ENCODE measurements at places on chromosomes 3 and 15.

DNA sequence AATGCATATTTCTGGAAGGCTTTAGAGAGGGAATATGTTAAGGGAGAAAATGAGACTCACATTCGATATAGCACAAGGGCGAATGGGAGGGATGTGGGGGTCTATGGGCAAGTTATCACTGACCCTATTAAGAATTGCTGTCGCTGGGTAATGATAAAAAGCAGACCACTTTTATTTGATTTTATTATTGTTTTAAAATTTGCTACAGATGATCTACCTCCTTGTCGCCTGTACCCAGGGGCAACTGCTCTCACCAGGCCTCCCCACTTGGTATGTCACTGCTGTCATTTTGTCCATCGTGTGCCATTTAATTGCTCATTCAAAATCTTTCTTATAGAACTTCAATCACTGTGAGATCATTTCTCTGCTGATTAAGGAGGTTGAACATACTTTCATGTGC lies 153.8 kb downstream of the OPA1 start:
- DNase-seq: no peak

DNA sequence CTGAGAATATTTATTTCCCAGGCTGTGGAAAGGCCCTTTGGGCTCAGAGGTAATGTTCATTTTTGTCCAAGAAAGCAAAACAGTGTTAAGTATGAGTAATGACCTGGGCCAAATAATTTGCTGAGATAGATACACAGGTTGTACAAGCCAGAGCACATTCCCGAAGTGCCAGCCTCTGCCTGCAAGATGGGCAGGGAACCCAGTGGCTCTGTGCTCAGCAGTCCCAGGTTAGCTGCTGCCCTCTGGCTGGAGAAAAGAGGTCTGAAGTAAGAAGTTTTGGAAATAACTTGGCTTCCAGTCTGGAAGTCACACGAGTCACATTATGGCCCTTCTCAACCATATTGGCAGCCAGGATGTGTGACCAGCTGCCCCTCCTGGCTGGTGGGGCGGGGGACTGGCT lies 20.2 kb downstream of the MYZAP start:
- no peak for DNase-seq

DNA sequence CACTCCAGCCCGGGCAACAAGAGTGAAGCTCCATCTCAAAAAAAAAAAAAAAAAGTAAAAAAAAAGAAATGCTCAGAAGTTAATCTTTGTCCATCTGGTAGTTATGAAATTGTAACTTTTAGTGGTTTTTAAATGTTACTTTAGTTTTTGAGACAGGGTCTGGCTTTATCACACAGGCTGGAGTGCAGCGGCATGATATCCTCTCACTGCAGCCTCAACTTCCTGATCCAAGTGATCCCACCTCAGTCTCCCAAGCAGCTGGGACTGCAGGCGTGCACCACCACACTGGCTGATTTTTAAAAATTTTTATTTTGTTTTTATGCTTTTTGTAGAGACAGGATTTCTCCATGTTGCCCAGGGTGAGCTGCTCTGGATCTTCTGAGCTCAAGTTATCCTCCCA lies 1.3 kb downstream of the RNU5B-1 start:
- DNase-seq: no peak

- DNase-seq: no peak
These were observed 34.7 kb downstream of the OXNAD1 start for GRCh38 chr3:16299746-16300145.

DNA sequence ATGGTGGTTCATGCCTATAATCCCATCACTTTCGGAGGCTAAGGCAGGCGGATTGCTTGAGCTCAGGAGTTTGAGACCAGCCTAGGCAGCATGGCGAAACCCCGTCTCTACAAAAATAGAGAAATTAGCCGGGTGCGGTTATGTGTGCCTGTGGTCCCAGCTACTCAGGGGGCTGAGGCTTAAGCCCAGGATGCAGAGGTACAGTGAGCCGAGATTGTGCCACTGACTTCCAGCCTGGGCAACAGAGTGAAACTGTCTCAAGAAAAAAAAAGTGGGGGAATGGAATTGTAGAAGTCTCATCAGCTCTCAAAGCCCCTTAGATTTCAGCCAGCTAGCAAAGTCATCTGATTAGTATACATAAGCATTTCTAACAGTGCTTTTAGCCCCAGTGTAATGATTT lies 33.2 kb downstream of the TIPARP start:
- DNase-seq: no peak

GRCh38 chr3:50450209-50450921 lies 53.1 kb downstream of the CACNA2D2 start:
- no peak for DNase-seq

DNA sequence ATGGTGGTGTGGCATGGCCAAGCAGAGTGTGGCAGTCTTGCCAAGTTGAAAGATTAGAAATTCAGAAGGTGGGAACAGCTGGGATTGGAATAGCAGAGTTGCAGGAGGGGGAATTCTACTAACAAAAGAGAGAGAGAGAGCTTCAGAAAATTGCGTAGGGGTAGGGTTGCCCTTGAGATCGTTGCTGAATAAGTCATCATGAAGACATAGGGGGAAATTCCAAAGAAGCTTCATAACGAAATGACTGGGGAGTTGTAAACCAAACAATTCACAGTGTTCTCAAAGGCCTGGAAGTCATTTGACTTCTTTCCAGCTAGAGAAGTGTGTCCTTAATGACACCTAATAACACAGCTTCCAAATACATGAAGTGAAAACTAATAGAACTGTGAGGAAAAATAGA lies 26.3 kb upstream of the TIPARP start:
- no peak for DNase-seq

DNA sequence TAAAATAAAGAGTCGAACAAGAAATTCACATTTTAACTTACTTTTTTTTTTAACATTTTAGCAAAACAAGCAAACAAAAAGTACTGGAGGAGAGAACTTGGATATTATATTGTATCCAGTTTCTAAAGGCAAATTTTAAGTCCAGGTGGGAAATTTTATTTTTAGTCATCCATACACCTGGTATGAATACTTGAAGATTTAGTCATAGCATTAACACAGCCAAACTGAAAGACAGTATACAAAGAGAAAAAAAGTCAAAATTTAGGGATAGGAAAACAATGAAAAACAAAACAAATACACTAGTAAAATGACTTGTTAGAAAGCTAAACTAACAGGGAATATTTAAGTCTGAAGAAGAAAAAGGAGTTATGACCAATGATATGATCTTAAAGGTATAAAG lies 69.1 kb downstream of the PROS1 start:
- no peak for DNase-seq

- peak; percentile 41 for DNase-seq
These were observed 77.1 kb downstream of the WDR76 start for GRCh38 chr15:43903864-43904290.

- DNase-seq: no peak
These were observed 151.0 kb downstream of the OXSM start for GRCh38 chr3:25940935-25941334.

DNA sequence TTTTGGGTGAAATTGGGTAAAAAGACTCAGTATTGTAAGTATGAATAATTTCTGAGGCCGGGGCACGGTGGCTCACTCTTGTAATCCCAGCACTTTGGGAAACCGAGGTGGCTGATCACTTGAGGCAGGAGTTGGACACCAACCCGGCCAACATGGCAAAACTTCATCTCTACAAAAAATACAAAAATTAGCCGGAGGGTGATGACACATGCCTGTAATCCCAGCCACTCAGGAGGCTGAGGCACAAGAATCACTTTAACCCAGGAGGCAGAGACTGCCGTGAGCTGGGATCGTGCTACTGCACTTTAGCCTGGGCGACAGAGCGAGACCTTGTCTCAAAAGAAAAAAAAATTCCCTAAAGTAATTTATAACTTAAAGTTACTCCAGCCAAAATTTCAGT lies 162.2 kb downstream of the APBA2 start:
- DNase-seq: no peak

- DNase-seq: no peak
These were observed 144.0 kb upstream of the IQSEC1 start for GRCh38 chr3:13217253-13217652.

DNA sequence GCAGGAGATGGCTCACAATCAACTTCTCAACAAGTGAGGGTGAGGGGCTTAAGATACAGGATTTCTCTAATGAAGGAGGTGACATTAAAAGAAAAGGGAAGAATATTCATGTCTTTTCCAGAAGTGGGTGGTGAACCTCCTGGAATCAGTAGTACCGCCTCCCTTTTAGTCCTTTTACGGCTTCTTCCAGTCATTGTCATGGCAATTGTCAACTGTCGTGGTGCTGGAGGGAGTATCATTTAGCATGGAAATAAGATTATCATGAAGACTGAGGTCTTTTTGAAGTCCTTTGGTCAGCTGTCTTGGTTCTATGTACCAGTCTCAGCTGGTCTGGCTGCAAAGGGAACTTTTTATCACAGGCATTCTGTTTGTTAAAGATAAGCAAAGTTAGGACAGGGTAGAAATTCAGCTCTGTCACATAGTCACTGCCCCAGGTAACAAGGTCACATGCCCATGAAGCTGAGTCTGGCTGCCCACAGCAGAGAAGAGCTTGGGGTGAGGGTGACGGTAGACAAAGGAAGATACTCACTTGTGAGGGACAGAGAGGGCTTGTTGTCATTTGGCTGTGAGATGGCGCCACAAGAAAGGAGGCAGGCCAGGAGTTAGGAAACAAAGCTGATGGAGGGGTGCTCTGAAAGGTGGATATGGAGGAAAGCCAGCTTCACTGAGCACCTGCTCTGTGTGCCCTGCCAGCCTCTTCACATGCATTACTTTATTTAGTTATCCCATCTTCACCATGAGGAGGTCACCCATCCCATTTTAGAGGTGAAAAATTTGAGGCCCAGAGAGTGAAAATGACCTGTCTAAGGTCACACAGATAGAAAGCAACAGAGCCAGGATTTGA lies 228.2 kb upstream of the TRIM42 start:
- DNase-seq: no peak

DNA sequence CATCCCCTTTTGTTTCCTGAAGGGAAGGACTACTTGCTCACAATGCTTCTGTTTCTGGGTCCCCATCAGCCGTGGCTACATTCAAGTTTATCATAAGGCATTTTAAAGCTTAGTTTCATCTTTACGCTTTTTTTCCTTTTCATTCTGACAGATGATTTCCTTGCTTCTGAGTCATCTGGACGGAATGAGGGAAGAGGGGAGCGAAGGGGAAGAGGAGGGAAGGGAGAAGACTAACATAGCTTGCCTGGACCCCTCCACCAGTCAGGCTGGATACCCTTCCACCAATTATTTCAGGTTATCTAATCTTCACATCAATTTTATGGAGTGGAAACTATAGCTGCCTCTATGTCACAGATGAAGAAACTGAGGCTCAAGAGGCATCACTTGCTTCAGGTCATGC lies 27.6 kb downstream of the FAM3D start:
- no peak for DNase-seq

DNA sequence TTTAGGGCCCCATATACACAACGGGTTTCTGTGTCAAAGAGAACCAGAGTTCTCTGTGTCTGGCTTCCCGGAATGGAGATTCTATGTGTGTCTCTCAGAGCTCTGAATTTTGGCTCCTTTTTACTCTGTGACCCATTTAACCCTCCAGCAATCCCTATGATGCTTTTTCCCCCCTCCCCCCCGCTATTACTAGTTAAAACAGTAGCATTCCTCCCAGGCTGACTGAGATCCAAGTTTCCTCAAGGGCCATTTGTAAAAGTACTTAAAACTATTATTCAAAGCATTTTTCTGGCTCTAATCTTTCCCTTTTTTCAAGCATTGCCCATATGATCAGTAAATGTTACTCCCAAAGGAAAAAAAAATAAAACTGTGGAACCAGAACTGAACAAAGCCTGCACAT lies 6.6 kb upstream of the STAC start:
- DNase-seq: no peak

DNA sequence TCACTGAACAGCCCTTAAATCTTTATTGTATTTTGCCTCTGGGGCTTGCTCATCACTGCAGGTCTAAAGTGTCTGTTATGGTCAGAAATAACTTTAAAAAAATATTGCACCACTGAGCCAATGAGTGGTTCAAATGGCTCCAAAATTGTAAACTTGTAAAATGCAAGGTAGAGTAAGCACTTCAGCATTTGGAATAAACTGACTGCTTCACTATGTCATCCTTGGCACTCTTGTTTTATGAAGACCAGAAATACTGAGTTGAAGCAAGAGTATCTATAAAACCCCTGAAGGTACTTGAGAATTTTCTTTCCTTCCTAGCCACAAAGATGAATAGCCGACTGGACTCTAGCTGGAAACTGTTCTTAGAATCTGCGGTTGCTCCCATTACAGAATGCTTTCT lies 390.3 kb upstream of the DPH6 start:
- DNase-seq: no peak

DNA sequence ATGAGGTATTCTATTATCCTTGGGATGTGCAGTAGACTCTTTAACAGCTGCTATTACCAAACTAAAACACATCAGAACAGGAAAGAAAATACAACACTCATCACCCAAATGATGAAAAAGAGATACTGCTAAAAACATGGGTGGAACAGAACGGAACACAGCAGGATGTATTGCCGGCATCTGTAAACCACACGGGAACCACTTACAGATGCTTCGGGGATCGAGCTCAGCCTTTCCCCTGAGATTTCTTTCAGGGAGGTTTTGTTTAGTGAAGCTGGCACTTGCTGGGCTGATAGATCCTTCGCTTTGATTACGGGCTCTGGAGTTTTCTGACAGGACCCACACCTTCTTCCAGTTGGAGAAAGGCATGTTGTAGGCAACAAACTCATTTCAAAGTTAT lies 182.3 kb upstream of the FAM3D start:
- no peak for DNase-seq

- no peak for DNase-seq
These were observed 66.5 kb upstream of the CDAN1 start for GRCh38 chr15:42803436-42803835.

- DNase-seq: no peak
These were observed 74.4 kb downstream of the STRIT1 start for GRCh38 chr3:155219106-155219505.

DNA sequence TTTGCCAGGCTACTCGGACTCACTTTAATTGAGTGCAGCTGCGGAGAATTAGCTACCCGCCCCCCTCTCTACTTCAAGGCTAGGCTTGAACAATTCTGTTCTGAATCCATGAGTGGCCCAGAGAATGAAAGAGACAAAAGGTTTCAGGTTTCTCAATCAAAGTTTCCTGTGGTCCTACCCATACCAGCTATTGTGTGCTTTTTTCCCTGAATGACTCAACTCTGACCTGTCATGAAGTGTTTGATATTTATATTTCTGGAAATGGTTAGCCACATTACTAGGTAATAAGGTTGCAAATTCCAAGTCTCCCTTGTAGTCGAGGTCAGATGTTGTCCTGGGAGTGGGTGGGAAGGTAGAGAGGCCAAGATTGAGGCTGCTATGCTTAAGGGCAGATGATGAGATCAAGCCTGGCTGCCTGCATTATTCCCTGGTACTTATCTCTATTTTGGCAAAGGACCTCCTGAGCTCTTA lies 392.7 kb upstream of the TBL1XR1 start:
- DNase-seq: peak; percentile 50

GRCh38 chr15:40823572-40824343 lies 4.8 kb downstream of the PPP1R14D start:
- DNase-seq: no peak

DNA sequence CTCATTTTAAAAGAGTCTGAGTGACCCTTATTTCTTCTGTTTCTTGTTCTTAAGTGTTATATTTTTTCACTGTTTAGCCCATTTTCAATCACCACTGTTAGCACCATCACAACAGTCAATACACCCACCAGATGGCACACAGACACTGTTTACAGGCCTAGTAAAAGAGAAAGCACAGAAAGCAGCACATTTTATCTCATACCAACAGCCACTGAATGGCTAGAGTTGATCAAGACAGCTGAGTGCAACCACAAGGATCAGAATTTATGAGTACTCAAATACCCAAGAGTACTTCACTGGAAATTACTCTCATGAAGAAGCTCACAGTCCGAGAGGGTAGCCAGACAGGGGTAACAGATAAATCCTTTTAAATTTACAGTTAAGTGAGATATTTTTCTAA lies 127.0 kb downstream of the TFDP2 start:
- no peak for DNase-seq

Measured in NCI-H774 (cell line).